ENCODE measurements at places on chromosomes 3 and 15.

DNA sequence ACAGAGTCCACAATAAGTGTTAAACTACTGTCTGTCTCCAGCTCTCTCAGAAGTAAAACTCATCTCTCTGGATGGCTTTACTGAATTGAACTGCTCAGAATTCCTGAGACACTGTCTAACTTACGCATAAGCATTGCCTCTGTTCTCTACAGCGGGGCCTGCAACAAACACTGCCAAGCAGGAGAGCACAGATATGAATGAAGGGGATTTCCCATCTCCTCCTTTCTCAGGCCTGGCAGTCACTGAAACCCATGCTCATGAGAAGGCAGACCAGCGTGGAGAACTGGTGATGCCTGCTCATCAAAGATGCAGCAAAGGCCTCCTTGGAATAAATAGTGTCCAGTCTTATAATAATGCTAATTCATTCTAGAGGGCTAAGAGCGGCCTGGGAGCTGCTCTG, 10.3 kb downstream of the RASGRP1 start:
- no peak for DNase-seq

GRCh38 chr3:113736548-113737089, 9.4 kb downstream of the NAA50 start:
- peak; percentile 3 for DNase-seq

DNA sequence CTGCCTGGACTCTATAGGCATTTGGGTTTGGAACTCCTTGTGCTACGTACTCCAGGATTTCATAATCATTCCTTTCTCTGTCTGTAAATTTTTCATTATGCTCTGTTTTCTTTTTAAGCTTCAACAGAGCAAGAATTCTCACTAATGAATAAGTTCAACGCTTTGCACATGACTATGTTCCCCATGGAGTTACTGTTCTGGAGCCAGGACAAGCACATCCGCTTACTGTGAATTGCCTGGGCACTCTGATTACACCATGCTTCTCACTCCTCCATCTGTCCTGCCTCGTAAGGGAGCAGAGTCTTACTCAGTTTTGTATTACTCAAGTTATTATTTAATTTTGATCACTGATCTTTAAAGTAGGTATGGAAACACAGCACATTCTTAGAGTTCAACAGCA, 472.7 kb downstream of the RAP2B start:
- no peak for DNase-seq

GRCh38 chr3:9110316-9110715, 139.1 kb downstream of the SRGAP3 start:
- no peak for DNase-seq

DNA sequence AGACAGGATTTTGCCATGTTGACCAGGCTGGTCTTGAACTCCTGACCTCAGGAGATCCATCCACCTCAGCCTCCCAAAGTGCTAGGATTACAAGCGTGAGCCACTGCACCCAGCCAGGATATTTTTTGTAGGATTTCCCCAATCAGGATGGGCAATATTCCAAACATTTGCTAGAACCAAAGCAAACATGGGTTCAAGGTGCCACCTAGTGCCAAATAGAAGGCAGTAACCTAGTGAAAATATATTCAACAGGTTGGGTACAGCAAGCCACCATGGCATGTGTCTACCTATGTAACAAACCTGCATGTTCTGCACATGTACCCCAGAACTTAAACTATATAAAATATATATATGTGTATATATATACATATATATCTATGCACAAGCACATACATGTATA, 185.9 kb upstream of the CADM2 start:
- DNase-seq, result no peak
